ENCODE measurements at places on chromosomes 6 and 20. TPM values are rescaled to one million over a fixed set of nuclear protein-coding genes. Genes with fewer than 3 reads are reported as not detected.

- DNase-seq, result no peak
These were observed 183.2 kb downstream of the TINAG start for GRCh38 chr6:54491431-54491830.

DNA sequence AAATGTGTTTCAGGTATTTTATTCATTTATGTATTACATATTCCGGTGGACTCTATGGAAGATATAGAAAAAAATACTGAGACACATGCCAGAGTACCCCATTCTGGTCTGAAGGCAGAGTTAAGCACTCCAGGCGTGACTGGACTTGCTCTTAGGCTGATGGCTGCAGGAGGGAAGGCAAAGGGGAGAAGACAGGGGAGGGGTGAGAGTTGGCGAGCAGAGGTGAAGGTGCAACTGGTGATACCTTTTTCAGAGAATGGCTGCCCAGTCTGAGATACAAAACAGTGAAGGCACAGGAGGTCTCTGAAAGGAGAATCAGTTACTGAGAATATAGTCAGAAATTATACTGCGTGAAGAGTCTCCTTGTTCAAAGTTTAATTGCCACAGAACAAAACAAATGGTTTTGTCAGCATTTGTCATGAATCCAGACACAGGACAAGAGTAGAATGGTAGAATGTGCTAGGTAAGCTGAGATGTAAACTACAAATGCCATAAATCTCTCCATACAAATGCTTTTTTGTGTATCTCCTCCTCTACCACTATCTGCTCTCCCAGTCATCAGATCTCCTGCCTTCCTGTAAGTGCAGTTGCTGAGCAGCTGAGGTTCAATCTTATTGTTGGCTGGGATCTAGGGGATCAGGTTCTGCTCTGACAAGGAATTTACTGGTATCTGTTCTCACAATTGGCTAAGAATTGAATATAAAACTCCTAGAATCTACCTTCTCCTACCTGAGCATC is 104.2 kb upstream of the DST start:
- no peak for DNase-seq

- no peak for DNase-seq
These were observed 69.6 kb downstream of the JAG1 start for GRCh38 chr20:10603971-10604864.

DNA sequence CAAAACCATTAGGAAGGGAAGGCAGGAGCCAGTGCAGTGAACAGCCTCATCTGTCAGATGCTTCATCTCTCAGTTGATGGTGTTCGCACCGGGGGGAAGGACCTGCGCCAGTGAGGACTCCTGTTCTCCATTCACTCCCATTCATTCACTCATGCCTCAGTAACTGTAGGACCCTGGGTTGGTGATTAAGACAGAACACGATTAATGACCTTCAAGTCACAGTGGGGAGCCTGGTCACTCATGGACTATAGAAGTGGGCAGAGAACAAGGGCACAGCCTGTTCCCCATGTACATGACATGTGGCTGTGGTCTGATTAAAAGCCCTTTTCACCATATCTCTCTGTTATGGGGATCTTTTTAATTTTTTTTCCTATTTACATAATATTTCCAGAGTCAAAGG is 113.3 kb downstream of the RPS12 start:
- DNase-seq, result no peak

Gene CCN6
- not detected for total RNA-seq

GRCh38 chr6:40290816-40291215 is 296.3 kb downstream of the LRFN2 start:
- no peak for DNase-seq

Gene CBLN4
- total RNA-seq, result 1.5 TPM

GRCh38 chr20:7490288-7490687 is 450.0 kb downstream of the HAO1 start:
- DNase-seq, result no peak

DNA sequence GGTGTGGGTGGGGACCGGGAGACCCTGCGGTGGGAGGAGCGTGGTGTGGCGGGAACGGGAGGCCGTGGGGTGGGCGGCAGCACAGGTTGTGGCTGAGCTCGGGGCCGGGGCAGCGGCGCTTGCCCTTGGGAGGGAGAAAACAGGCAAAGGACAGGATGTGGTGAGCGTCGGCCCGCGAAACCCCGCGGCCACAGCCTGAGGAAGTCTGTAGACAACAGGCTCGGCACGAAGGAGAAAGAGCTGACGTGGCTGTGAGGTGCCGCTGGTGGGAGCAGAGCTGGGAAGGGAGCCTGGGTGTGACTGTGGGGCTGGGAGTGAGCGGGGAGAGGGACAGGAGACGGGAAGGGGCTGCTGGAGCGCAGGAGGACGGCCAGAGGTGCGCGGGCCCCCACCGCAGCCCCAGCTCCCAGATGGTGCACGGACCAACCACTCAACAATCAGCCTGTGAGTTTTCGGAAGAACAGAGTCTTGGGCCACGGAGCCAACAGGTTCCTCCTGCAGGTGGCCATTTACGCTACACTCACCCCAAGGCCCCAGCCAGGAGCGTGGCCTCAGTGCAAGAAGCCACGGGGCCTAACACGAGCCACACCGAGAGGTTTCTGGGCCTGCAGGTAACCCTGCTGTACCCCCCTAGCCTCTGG is 202.8 kb downstream of the DLL1 start:
- DNase-seq, result peak; percentile 67

Gene ADGB
- total RNA-seq, result not detected

GRCh38 chr6:154548130-154548830 is 37.8 kb upstream of the CNKSR3 start:
- DNase-seq, result no peak

Gene PGC
- 1,050 TPM for total RNA-seq

DNA sequence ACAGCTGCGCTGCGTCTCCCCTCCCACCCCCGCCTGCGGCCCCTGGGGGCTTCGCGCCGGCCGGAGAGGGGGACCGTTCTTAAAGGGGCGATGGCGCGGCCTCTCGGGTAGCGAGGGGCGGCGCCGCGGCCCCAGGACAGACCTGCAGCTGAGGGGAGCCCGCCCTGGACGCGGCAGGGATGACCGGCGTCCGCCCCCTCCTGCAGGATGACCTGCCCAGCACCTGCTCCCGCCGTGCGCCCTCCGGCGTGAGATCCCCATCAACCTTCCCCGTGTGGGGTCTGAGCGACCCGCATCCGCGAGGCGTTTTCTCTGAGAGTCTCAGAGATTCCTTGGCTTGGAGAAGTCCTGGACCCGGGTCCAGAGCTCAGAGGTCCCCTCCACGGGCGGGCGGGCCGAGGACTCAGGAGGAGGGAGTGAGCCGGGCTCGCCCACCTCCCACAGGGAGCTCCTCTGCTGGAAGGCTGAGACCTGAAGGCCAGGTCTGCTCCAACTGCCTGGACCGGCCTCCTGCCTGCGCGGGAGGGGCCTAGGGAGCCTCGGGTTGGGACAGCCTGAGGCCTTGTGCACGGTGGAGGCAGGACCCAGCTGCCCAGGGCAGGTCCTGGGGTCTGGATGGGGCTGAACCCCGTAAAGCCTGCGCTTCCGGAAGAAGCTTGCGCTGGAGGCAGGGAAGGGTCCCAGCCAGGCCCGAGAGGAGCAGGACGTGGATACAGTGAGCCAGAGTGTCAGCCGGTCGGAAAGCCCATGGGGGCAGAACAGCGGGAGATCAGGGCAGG is 532 bp upstream of the NKAIN4 start:
- no peak for DNase-seq

GRCh38 chr20:1434571-1435336 is 31.9 kb downstream of the NSFL1C start:
- DNase-seq, result no peak

Gene BTN1A1
- total RNA-seq, result not detected

Gene CTCFL
- not detected for total RNA-seq

DNA sequence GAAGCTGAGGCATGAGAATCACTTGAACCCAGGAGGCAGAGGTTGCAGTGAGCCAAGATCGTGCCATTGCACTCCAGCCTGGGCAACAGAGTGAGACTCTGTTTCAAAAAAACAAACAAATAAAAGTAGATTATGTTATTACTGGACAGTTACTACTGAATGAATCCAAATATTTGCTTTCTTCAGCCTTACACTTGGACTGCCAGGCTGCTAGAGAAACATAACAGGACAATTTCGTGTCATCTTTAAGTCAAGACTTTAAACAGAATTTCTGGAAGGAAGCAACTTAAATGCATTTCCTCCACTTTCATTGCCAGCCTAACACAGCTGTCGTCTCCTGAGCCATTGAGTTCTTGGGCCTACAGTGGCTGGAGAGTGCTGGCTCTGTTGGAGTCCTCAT is 42.0 kb upstream of the PRIM2 start:
- DNase-seq, result no peak

- no peak for DNase-seq
These were observed 228.9 kb downstream of the ANKRD60 start for GRCh38 chr20:57999465-58000111.

- DNase-seq, result no peak
These were observed 28.2 kb upstream of the RIMS4 start for GRCh38 chr20:44838521-44838920.

DNA sequence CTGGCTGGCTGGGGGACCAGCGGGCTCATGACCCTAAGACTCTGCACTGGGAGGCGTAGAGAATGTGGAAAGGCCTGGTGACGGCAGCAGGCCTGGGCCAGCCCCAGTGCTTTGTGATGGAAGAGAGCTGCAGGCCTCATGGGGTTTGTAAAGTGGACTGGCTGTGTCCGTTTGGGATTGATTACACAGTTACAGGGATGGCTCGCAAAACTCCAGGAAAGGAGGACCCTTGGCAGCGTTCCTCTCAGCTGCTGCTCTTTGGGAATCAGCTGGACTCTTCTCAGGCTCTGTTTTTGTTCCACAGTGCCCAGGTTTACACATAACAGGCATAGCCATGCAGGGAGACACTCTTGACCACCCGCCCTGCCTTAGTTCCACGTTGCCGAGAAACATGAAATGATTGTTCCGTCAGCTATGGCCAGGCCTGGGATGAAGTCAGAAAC is 89.0 kb downstream of the SLX4IP start:
- DNase-seq, result no peak

DNA sequence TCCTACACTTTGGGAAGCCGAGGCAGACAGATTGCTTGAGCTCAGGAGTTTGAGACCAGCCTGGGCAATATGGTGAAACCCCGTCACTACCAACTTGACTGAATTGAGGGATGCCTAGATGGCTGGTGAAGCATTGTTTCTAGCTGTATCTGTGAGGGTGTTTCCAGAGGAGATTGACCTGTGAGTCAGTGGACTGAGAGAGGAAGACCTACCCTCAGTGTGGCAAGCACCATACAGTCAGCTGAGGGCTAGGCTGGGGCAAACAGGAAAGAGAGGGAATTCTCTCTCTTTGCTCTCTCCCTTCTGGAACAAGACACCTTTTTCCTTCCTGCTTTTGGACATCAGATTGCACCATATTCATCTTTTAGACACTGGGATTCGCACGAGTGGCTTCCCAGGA is 3.7 kb upstream of the ZUP1 start:
- no peak for DNase-seq

Gene ZSCAN23
- 2.2 TPM for total RNA-seq

DNA sequence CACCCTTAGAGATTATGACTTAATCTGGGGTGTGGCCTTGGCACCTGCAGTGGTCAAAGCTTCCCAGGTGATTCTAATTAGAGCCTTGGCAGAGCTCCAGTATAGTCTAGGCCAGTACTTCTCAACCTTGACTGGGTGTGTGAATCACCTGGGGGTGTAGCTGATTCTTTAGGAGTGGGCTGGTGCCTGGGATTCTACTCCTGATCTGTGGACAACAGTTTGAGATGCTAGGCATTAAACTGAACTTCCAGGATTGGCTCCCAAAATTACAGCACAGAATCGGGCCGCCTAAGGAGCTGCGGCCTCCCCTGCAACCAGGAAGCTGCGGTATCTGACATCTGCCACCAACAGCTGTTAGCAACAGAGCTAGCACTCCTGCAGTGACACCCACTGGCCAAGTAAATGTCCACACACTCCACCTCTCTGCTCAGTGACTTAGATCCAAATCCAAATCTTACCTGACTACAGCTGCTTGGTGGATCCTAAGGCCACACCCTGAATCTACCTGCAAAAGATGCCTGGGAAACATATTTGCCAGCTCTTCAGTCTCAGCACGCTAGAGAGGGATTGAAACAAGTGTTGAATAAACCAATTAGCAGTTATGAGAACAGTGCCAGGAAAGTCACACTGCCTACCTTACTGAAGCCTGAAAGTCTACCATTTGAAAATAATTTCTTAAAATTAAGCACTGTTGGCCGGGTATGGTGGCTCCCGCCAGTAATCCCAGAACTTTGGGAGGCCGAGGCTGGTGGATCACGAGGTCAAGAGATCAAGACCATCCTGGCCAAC is 126.7 kb downstream of the UNC5CL start:
- DNase-seq, result no peak

- DNase-seq, result no peak
These were observed 67.9 kb downstream of the TTLL2 start for GRCh38 chr6:167392631-167393316.

DNA sequence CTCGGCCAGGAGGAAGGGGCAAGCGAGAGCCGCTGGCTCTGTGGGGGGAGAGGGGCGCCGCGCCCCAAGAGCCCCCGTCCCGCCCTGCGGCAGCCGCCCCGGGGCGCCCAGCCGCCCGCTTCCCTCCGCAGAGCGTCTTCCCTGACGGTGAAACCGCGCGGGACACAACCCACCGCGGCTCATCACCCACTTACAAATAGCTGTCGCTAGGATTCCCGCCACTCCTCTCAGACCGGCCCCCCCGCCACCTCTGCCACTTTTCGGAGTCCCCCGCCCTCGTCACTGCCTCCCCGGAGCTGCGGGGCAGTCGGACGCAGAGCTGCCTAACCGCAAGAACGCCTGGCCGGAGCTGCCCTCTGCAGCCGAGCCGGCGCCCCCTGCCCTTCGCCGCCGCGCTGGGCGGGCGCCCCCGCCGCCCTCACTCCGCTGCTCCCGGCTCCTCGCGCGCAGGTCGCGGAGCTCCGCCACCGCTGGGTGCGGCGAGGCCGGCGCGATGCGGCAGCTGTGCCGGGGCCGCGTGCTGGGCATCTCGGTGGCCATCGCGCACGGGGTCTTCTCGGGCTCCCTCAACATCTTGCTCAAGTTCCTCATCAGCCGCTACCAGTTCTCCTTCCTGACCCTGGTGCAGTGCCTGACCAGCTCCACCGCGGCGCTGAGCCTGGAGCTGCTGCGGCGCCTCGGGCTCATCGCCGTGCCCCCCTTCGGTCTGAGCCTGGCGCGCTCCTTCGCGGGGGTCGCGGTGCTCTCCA is at the start of gene SLC35D3:
Gene SLC35D3, plus strand, starts transcription at position 366 of the 749 bp plus-strand sequence. Its CDS starts 128 bp downstream, at position 494.
- DNase-seq, result no peak

DNA sequence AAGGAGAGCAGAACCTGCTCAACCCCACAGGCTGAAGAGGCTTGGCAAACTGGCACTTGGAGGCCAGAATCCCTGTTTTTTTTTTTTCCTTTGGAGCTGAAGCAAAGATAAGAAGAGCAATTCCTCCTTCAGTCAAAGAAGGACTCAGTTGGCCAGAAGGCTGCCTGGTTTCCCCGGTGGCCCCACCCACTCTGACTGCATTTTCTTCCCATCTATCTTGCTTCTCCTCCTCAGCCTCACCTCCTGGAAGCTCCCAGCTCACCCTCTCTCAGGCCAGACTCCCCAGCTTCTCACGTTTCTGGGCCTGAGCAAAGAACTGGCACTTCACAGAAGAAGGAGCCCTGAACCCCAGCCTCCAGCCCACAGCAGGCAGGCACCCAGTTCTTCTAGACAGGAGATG is 2.4 kb downstream of the LRFN2 start:
- DNase-seq, result no peak

Gene CST4
- total RNA-seq, result not detected

Measured in upper lobe of right lung (tissue), 1 donor.